ENCODE measurements at places on chromosomes 1 and 21.

GRCh38 chr1:51741121-51741681 is 124.3 kb downstream of the OSBPL9 start:
- no peak for DNase-seq

- no peak for DNase-seq
Observed at GRCh38 chr1:116753312-116753711, 918 bp upstream of the CD2 start.

DNA sequence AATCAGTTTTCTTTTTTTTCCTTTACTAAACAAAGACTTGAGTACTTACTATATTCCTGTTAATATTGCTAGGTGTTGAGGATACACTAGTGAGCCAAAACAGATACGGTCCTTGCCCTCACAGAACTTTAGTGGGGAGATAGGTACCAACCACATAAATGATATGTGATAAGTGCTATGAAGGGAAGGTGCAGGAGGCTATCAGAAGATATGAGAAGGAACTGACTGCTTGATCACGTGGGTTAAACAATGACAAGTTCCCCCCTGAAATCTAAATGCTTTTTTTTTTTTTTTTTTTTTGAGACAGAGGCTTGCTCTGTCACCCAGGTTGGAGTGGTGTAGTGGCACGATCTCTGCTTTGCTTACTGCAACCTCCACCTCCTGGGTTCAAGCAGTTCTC is 25.0 kb downstream of the RBM15 start:
- DNase-seq: no peak

DNA sequence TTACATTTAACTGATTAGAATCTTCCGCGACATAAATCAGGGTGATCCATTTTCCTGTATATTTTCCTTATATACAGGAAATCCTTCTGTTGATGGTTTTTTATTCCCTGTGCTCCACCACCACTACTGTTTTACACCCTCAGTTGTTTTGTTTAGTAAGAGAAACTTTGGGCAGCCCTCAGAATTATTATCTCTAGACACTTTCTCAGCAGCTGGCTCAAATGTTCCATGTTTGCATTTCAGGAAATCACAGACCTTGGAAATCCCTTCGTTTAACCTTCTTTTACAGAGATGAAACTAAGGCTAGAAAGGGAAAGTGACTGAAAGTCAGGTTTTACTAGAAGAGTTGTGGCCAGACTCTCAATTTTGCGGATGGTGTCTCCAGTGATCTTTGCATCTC is 15.2 kb downstream of the ZNF697 start:
- DNase-seq: no peak

DNA sequence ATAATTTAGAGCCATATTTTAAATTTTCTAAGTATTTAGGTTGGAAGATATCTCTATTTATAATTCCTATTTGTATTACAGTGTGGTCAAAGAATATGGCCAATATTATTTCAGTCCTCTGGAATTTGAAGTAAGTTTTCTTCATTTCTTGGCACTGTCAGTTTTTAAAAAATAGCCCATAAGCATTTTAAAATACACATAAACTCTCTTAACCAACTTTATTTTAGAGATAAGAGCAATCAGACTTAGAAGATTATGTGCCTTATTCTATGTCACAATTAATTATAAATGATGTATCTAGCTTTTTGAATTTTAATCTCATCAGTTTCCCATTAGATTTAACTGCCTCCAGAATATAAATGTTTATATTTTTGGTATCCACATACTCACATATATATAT is 130.8 kb downstream of the USP25 start:
- DNase-seq: no peak

- DNase-seq: no peak
Observed at GRCh38 chr1:63024132-63024531, 240.2 kb downstream of the ATG4C start.
